ENCODE measurements at places on chromosomes 7 and 10. TPM values are rescaled to one million over a fixed set of nuclear protein-coding genes. Genes with fewer than 3 reads are reported as not detected.

TUBAL3 gene
- not detected for total RNA-seq

SLC25A40 gene
- total RNA-seq: 7.5 TPM

XRCC2 gene
- 13.6 TPM for total RNA-seq

PDAP1 gene
- 115 TPM for total RNA-seq

ZNF3 gene
- 28.2 TPM for total RNA-seq

DPP6 gene
- not detected for total RNA-seq
